Occipital lobe (tissue), 3 donors: ENCODE measurements at places on chromosomes 12 and 14. TPM values are rescaled to one million over a fixed set of nuclear protein-coding genes. Genes with fewer than 3 reads are reported as not detected.

ADCY4 gene
- total RNA-seq: 1.4 TPM

DNAH10 gene
- total RNA-seq: 22.6 TPM

OAS1 gene
- total RNA-seq: 2.5 TPM

TSPAN11 gene
- total RNA-seq: 4.8 TPM

LPAR5 gene
- total RNA-seq: 0.62 TPM

EPYC gene
- total RNA-seq: not detected

ZNF268 gene
- 38.7 TPM for total RNA-seq

COX8C gene
- not detected for total RNA-seq

SLC7A8 gene
- total RNA-seq: 3.4 TPM

NRL gene
- total RNA-seq: 0.94 TPM

RASSF9 gene
- 0.47 TPM for total RNA-seq

MYF6 gene
- total RNA-seq: 0.47 TPM

PELI2 gene
- total RNA-seq: 41.0 TPM

NGB gene
- total RNA-seq: 4.1 TPM

PLEKHA5 gene
- total RNA-seq: 73.6 TPM

SMIM41 gene
- not detected for total RNA-seq

PKP2 gene
- total RNA-seq: 4.7 TPM

AMN gene
- total RNA-seq: not detected

CACNA1C gene
- 21.4 TPM for total RNA-seq

FAM90A1 gene
- 0.16 TPM for total RNA-seq

ARPC3 gene
- 140 TPM for total RNA-seq

SMCO2 gene
- total RNA-seq: 0.78 TPM

PLA2G1B gene
- total RNA-seq: not detected

TAS2R7 gene
- 1.1 TPM for total RNA-seq

CISTR gene
- not detected for total RNA-seq
